ENCODE measurements at places on chromosomes 6 and 20. TPM values are rescaled to one million over a fixed set of nuclear protein-coding genes. Genes with fewer than 3 reads are reported as not detected.

- DNase-seq, result no peak
These were observed 86.2 kb upstream of the VSTM2L start for GRCh38 chr20:37816726-37817125.

- no peak for DNase-seq
These were observed 9.0 kb downstream of the UQCC2 start for GRCh38 chr6:33702345-33702977.

- DNase-seq, result no peak
These were observed 15.1 kb downstream of the SLC22A3 start for GRCh38 chr6:160363016-160363996.

GRCh38 chr20:10605547-10606195, 68.1 kb downstream of the JAG1 start:
- no peak for DNase-seq

- DNase-seq, result peak; percentile 65
These were observed 25.4 kb downstream of the SLC17A9 start for GRCh38 chr20:62977613-62978560.

- no peak for DNase-seq
These were observed 104.6 kb downstream of the DLL1 start for GRCh38 chr6:170186006-170186935.

GRCh38 chr20:19025430-19026120, 186.9 kb upstream of the SLC24A3 start:
- no peak for DNase-seq

- no peak for DNase-seq
These were observed 79.4 kb downstream of the LIN28B start for GRCh38 chr6:105036351-105036750.

GRCh38 chr20:1905693-1906092, 10.5 kb downstream of the SIRPA start:
- no peak for DNase-seq

DNA sequence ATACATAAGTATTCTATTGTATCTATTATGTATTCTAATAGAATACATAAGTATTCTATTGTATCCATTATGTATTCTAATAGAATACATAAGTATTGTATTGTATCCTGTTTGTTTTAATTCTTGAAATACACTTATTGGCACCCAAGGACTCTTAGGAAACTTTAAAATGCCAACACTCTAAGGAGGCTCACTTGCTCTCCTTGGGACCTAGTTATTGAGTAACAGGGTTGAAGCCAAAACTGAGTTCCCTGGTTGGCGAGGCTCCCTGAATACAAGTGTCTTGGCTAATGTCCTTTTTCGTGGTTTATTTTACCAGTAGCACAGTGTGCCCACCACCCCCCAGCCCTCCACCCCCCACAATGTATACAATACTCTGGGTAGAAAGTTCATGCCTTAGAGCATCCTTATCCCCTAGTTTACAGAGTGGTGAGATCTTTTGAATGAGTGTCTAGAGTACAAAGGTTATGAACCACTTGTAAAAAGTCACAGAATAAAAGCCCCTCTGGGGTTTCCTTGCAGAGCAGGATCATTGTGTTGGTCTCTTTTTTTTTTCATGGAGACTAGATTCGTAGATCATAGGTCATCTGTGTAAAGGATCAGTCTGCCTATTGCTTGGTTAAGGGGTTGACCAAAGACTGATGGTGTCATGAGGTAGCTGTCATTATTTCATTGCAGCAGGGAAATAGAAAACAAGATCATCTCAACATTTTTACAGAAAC, 32.5 kb upstream of the PRDM1 start:
- no peak for DNase-seq

DNA sequence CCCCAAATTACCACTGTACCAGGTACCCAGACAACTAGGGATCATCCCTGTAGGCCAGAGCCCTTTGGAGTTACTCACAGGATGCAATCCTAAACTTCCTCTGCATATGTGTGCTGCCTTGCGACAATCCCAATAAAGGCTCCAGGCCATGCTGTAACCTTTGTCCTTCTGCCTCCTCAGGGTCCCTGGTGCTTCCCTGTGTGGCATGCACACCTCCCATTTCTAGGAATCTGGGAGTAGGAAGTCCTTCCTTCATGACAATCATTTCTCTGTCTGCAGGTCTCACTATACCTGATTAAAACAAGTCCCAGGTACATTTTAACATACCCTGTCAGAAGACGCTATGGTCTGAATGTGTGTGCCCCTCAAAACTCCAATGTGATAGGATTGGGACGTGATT, 37.0 kb upstream of the MCUR1 start:
- no peak for DNase-seq

DNA sequence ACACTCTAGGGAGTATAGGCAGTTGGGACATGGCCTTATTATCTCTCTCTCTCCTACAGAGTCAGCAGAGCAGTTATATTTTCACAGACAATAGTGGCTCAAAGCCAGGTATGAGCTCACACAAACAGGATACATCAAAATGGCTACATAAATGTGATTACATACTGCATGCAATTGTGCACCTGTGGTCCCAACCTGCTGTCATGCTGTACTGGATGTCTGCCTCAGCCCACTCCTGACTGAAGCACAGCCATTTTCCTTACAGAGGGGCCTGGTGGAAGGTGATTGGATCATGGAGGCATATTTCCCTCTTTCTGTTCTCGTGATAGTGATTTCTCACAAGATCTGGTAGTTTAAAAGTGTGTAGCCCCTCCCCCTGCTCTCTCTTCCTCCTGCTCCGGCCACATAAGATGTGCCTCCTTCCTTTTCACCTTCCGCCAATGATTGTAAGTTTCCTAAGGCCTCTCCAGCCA, 37.0 kb upstream of the SAMHD1 start:
- no peak for DNase-seq

GRCh38 chr6:119277052-119277451, 72.5 kb downstream of the MAN1A1 start:
- no peak for DNase-seq

The SDC4 gene
- 136 TPM for total RNA-seq

The MEI4 gene
- total RNA-seq, result not detected

The ATP5F1E gene
- 66.9 TPM for total RNA-seq

The ZNF311 gene
- total RNA-seq, result 0.87 TPM

The SLC35D3 gene
- total RNA-seq, result not detected
